ENCODE measurements at places on chromosomes 5 and 9.
A peak's percentile ranks its signal among the peaks of the same experiment; 100 is the strongest.

DNA sequence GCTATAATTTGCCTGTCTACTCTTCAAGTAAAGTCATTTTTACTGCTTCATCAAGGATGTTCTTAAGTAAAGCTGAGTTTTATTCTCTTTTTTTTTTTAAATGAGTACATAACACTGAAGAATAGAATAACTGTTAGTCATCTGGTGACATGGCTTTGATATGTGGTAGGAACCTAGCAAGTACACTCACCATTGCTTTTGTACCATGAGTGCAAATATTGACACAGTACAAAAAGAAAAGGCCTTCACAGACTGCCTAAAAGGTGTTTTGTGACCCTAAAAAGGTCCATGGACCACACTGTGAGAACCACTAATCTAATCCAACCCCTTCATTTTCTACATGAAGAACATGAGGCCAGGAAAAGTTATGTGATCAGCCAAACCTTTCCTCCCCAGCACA lies 55.0 kb downstream of the ECPAS start:
- no peak for DNase-seq

- DNase-seq: no peak
These were observed 9.3 kb upstream of the MYOT start for GRCh38 chr5:137858223-137858916.

DNA sequence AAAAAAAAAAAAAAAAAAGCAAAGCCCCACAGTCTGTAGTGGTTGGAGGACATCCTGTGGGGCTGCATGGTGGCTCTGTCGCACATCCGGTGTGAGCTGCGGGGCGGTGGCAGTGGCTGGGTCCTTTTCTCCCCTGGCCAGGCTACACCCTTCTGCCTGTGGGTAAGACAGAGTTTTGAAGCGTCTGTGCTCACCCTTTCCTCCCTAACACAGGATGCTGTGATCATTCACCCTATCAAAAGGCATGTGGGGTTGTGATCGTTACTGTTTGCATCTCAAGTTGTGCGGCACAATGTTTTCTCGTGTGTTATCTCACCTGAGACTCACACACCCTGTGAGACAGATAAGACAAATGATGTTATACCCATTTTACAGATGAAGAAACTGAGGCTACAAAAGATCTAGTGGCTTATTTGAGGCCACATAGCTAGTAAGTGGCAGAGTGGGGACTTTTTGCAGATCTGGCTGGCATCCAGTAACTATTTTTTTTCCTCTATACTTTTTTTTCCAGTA lies 17.5 kb downstream of the IRF1 start:
- no peak for DNase-seq

- no peak for DNase-seq
These were observed 30.3 kb upstream of the STX17 start for GRCh38 chr9:99876190-99876589.

GRCh38 chr9:92265154-92265553 lies 28.3 kb downstream of the IARS1 start:
- DNase-seq: no peak

- no peak for DNase-seq
These were observed 368.9 kb downstream of the TMEM161B start for GRCh38 chr5:87899721-87900131.

GRCh38 chr5:62306896-62307689 lies 1.1 kb downstream of the KIF2A start:
- DNase-seq: no peak

GRCh38 chr5:15796557-15796956 lies 296.6 kb downstream of the FBXL7 start:
- DNase-seq: no peak

- DNase-seq: no peak
These were observed 128.1 kb downstream of the ACTL7B start for GRCh38 chr9:108727580-108728111.

GRCh38 chr5:38809388-38810359 lies 36.1 kb upstream of the OSMR start:
- peak; percentile 53 for DNase-seq

GRCh38 chr5:103362211-103362610 lies 103.6 kb downstream of the MACIR start:
- DNase-seq: no peak

GRCh38 chr5:78691084-78691960 lies 42.8 kb upstream of the LHFPL2 start:
- no peak for DNase-seq

- DNase-seq: no peak
These were observed 382.3 kb downstream of the PTPRD start for GRCh38 chr9:10230512-10230911.

- no peak for DNase-seq
These were observed 73.4 kb upstream of the CDH6 start for GRCh38 chr5:31119938-31120641.

- no peak for DNase-seq
These were observed 27.7 kb downstream of the NSG2 start for GRCh38 chr5:174073122-174073660.

DNA sequence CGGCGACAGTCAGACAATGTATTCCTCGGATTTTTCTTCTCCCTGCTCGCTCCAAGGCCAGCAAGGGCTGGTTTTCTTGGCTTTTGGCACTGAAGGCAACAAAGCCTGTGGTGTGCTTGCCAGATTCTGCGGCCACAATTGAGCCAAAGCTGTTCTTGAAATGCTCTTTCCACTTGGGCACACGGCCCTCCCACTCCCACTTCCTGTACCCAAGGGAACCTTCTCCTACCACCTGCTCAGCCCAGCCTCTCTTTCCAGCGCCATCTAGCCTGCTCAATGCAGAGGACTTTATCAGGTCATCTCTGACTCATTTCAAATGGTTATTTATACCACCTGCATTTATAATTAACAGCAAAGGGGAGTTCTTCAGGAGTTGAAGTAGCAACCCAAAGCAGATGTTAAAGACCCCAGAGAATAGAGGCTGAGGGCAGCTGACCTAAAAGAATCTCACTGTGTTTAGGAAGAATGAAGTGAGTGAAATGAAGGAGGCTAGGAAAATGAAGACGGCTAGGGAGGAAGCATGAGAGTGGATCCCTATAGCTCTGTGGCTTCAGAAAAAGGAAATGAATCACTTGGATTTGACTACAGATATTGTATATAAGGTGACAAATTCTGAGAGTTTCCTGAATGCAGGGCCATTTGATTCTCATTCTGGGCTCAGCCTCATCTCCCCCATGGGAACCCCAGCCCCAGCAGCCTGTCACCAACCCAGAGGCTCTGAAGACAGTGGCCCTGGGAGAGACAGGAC lies 439.0 kb downstream of the ENC1 start:
- DNase-seq: no peak

- no peak for DNase-seq
These were observed 138.4 kb downstream of the NTRK2 start for GRCh38 chr9:84807870-84808390.

DNA sequence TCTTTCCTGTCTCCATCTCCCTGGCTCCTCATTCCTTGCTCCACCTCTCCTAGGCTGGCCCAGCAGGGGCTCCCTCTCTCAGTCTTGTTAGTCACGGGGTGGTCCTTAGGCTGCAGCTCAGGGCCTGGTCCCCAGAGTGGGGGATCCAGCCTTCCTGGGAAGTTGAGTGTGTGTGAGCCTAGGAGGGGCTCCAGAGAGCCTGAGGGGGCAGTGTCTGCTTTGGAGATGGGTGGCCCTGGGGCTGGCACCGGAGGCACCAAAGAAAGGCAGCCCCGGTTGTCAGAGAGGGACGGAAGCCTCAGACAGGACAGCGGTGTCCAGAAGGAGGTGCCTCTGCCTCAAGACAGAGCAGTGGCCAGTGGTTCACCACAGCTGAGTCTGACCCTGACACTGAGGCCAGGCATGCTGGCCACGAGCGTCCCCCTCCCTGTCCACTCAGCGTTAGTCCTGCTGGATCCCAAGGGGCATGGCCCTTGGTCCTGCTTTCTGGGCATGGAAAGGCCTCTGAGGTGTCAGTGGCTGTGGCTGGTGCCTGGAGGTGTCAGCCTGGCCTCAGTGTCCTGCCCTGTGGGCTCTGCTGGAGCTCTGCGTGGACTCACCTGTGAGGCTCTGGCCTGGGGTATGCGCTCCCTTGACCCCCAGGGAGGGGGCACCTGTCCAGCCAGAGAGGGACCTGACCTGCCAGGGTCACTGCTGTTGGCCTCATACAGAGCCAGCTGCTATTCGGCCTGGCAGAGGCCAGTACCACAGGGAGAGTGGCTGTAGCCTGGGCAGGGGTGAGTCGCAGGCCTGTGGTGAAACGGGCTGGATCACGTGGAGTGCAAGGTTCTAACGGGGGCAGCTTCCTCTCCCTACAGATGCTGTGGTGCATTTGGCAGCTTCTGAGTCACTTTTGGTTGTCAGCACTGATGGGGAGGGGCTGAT lies 130.6 kb downstream of the CACNA1B start:
- no peak for DNase-seq

DNA sequence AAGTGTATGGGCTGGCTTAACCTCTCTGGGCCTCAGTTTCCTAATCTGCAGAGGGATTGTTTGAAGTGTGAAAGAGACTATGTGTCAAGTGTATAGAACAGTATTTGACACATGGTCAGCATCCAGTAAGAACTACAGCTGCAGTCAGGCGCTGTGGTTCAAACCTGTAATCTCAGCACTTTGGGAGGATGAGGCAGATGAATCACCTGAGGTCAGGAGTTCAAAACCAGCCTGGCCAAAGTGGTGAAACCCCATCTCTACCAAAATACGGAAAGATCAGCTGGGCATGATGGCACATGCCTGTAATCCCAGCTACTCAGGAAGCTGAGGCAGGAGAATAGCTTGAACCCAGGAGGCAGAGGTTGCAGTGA lies 31.9 kb upstream of the STING1 start:
- no peak for DNase-seq

DNA sequence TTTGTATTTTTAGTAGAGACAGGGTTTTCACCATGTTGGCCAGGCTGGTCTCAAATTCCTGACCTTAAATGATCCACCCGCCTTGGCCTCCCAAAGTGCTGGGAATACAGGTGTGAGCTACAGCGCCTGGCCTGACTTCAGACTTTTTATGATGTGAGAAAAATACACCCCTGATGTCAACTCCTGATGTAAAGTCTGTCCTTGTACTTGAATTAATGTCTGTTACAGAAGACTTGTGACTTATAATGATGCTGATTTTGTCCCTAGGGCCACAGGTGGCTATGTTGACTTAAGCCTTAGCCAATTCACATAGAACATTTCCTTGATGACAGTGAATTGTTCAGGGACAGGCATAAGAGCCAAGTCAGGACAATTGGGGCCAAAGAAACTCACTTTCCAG lies 42.5 kb upstream of the MELK start:
- DNase-seq: no peak

GRCh38 chr9:132182314-132183091 lies 20.6 kb downstream of the NTNG2 start:
- DNase-seq: no peak

Data from NCI-H1930 (cell line).